ENCODE measurements at places on chromosomes 7 and 10.

GRCh38 chr7:42534441-42534840, 297.4 kb upstream of the GLI3 start:
- no peak for DNase-seq

DNA sequence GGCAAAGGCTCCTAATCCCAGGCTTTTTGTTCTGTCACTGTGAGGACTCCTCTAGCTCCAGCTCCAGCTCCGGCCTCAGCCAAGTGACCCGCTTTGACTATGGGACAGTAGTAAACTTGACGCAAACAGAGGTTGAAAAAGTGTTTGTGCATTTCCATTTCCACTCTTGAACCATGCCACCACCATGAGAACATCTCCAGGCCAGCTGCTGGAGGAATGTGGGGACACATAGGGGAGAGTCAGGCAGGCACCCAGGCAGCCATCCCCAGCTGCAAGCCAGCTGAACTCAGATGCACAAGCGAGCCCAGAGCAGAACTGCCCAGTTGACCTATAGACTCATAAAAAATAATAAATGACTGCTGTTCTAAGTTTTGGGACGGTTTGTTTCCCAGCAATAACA, 224.7 kb downstream of the GRID1 start:
- DNase-seq, result no peak

- DNase-seq, result no peak
Observed at GRCh38 chr10:75449382-75450074, 18.1 kb downstream of the LRMDA start.

DNA sequence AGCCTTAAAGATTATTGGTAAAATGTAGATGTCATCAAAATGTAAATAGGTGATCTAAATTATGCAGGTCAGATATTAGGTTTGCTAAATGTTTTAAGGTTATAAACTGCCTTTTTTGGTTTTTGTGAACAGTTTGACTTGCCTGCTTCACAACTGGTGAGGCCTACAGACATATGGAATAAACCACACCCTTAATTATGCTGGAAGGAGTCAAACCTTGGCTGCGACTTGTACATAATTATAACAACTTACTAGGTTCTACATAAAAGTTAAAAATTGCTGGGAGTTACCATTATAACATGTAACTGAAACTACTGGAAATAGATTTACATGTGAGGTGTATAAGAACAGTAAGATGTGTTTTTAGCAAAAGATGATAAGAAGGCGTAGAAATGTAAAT, 31.5 kb upstream of the OPTN start:
- no peak for DNase-seq

- DNase-seq, result no peak
Observed at GRCh38 chr10:119101366-119102098, 2.4 kb upstream of the DENND10 start.

GRCh38 chr7:2953099-2953498, 90.6 kb downstream of the CARD11 start:
- DNase-seq, result no peak

DNA sequence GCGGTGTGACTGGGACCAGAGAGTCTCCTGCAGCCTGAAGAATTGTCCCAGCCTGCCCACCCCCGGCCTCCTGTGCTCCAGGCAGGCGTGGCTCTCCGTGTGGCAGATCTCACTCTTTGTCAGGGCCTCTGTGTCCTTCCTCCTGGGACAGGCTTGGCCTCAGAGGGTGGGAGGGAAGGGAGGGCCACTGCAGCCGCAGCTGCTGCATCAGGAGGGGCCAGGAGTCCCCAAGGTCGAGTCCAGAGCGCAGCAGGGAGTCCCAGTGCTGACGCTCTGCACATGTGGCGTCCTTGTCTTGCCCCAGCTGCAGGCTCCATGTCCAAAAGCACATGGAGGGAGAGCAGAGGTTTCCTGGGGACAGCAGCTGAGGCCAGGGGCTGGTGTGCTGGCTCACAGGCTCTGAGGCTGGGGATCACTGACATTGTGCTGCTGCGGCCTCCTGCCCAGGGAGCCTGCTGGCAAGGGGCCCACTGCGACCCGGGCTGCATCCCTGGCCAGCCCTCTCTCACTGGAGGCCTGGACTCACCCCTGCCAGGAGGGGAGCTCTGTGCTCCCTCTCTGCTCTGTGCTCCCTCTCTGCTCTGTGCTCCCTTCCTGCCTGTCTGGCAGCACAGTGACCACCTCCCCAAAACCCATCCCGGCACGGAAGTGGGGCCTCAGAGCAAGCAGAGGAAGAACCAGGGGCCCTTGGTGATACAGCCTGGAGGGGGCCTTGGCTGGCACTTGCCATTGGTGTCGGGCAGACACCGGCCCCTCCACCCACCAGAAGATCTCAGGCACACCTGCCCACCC, 114.6 kb upstream of the RET start:
- no peak for DNase-seq

GRCh38 chr7:114691605-114692004, 230.3 kb upstream of the MDFIC start:
- no peak for DNase-seq

DNA sequence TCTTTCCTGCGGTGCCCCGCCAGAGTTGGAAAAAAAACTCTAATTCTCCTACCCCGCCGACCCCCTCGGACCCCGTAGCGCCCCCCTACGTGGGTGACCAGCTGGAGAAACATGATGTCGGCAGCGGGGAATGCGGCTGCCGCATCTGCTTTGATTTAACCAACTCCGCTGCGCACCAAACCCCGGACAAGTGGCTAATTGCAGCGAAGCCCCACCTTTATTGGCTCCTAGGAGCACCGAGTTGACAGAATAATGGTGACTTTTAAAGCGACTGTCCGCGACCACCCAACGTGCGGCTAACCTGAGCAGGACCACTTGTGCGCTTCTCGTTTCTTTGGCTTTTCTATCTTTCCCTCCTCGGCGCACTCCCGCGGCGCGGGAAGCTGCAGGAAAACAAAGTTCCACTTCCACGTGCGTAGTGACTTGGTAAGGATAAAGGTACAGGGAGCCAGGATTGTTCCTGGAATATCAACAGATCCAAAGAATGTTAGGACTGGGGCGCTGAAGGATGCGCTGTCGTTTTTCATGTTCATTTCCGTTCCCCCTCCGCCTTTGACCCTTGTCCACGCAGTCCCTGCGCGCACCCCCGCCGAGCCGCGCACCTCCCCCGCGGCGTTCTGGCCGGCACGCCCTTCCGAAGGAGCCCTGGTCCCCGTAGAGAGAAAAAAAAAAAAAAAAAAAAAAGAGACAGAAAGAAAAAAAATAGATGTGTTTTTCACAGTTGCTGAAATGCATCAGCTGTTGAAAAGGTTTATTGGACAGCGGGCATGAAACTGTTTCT, 1.4 kb downstream of the WNT16 start:
- DNase-seq, result peak; percentile 71

GRCh38 chr7:133709036-133709880, 417.9 kb upstream of the LRGUK start:
- DNase-seq, result no peak

DNA sequence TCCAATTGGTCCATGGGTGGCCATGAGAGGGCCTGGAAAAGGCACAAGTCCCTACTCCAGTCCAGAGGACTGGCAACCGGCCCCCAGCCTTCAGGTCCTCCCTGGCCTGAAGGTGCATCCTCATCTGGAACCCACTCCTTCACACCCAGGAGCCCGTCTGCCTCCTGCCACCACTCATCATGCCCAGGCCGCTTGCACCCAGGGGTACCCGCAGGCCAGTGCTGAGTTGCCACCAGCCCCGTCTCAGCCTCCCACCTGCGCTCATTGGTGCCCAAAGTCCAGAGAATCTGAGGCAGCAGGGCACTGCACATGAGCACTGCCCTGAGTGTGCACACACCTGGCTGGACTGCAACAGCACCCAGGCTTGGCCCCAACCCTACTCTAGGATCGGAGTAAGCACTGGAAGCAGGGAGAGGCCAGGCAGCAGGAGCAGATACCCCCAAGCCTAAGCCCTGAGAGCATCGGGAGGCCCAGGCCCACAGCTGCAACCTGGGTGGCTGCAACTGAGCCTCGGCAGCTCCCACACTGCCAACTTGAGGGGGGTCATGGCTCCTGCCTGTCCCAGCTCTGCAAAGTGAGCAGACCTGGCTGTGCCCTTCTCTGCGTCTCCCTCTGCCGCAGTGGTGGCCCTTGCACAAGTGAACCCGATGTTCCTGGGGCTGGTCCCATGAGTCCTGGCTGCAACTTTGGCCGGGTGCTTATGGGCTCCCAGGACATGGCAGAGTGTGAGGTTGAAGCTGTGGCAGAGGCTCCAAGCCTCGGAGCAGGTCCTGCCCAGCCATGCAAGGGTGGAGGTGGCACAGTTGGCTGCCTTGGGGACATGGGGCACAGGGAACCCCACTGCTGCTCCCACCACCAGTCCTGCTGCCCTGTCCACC, 44.3 kb downstream of the TCERG1L start:
- no peak for DNase-seq

- no peak for DNase-seq
Observed at GRCh38 chr7:1963575-1963974, 269.2 kb downstream of the MAD1L1 start.

- DNase-seq, result no peak
Observed at GRCh38 chr7:30765408-30765807, 5.8 kb upstream of the MINDY4 start.

- no peak for DNase-seq
Observed at GRCh38 chr10:70893227-70894006, 5.1 kb upstream of the PCBD1 start.

DNA sequence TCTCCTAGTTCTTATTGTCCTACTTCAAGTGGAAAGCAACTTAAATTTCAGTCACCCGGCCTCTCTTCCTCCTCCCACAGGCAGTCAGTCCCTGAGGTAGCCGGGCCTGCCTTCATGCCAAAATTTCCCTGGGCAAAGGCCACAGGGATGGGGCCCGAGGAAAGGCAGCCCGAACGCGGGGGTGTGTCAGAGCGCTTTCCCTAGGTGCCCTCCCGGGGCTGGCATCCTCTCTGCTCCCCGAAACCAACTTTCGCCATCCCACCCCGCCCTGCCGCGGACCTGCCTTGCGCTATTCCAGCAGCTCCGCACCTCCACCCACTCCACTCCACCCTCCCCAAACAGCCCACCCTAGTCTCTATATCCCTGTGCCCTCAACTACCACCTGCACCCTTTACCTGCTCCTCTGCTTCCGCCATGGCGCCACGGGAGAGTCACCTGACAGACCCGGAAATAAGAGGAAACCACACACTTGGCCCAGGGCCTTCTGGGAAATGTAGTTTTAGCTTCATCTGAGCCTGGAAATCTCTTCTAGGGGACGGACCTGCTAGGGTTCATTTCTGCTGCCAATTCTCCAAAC, at the start of gene VPS41:
VPS41 (minus strand) TSS at position 433 of the 577 bp plus-strand sequence; CDS start at position 416, 17 bp downstream.
- peak; percentile 92 for DNase-seq

- DNase-seq, result peak; percentile 78
Observed at GRCh38 chr7:34091321-34091917, 186.1 kb downstream of the BMPER start.

DNA sequence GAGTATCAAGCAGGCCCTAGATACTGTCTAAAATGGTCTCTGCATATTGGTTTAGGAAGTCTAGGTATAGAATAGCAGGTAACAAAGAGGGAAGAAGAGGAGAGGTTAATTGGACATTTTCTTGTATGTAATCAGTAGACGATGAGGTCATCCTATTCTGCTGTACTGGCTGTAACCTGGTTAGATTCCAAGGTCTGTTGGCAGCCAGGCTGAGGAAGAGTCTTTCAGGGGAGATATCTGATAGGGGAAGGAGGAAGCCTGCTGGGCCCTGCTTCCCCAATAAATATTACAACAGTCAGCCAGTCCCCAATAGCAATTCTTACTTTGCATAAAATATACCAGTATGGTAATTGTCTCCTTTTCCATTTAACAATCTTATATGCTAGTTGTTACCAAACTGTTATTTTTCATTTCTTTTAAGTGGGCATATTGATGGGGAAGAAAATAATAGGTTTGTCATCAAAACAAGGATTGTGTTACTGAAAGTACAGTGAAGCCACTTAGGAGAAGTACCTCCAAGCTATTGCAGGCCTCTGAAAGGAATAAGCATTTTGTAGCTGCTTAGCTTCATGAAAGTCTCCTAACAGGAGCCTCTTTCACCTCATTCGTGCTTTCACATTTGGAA, 186.4 kb downstream of the LRRC4 start:
- no peak for DNase-seq

DNA sequence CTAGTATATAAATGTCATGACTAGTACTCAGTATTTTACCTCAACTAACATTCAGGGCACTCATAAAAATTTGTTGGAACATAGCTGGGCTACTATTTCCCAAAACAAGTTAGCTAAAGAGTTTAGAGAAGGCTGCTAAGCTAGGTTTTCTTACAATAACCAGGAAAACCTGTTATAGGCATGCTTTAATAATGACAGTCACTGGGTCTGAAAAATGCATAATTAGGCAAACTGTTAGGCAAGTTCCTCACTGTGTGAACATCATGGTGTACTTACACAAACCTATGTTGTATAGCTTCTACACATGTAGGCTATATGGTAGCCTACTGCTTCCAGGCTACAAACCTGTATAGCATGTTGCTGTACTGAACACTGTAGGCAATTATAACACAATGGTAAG, 79.0 kb downstream of the DNAJC1 start:
- no peak for DNase-seq

- DNase-seq, result no peak
Observed at GRCh38 chr10:44853148-44853734, 57.9 kb upstream of the TMEM72 start.

DNA sequence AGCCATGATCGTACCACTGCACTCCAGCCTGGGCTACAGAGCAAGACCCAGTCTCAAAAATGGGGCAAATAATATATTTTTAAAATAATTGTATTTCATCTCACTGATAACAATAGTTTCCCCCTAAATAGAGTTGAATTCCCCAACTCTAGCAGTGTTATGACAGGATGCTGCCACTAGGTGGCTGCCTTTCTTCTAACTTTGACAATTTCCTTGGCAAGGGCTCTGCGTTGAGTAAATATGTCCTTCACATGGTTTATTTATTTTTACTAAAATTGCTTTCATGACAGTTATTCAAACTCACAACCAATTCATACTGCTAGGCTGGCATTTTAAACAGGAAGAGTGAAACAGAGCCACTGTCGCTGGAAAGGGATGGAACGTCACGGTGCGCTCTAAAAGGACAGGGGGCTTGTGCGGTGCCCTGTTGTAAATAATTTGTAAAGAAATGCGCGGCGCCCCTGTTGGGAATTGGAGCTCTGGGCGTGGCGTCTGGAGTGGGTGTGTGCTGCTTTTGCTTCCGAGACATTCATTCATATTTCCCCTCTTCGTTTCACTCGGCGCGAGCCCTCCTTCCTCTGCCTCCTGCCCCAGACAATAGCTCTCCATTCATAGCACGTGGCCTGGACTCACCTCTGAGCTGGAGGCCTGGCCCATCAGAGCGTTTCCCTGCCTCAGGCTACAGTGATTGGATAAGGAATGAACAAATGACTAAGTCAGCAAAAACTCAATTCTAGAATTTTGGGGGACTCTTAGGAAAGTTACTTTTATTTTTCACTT, 20.5 kb upstream of the PITRM1 start:
- peak; percentile 70 for DNase-seq

Measured in GM23338 (cell line).